ENCODE measurements at places on chromosomes 4 and X.
A peak's percentile ranks its signal among the peaks of the same experiment; 100 is the strongest.

- H3K27ac ChIP-seq: no peak overlapping the region
- H3K27me3 ChIP-seq: peaks cover 3% of the 10 kb centered on the region
- H3K4me1 ChIP-seq: no peaks in the 10 kb centered on the region
- H3K4me3 ChIP-seq: no peak overlapping the region
- DNase-seq: no peak
- H3K36me3 ChIP-seq: no peaks in the 10 kb centered on the region
These were observed 3.2 kb downstream of the TDO2 start for GRCh38 chr4:155906554-155907247.

- DNase-seq: no peak
- H3K4me1 ChIP-seq: no peaks in the 10 kb centered on the region
- no peak overlapping the region for H3K27ac ChIP-seq
- H3K27me3 ChIP-seq: no peaks in the 10 kb centered on the region
- H3K4me3 ChIP-seq: no peak overlapping the region
These were observed 66.0 kb downstream of the PGRMC2 start for GRCh38 chr4:128221586-128221985.

- DNase-seq: no peak
- H3K4me3 ChIP-seq: no peak overlapping the region
- no peaks in the 10 kb centered on the region for H3K36me3 ChIP-seq
These were observed 126.1 kb downstream of the INPP4B start for GRCh38 chr4:142719854-142720541.

DNA sequence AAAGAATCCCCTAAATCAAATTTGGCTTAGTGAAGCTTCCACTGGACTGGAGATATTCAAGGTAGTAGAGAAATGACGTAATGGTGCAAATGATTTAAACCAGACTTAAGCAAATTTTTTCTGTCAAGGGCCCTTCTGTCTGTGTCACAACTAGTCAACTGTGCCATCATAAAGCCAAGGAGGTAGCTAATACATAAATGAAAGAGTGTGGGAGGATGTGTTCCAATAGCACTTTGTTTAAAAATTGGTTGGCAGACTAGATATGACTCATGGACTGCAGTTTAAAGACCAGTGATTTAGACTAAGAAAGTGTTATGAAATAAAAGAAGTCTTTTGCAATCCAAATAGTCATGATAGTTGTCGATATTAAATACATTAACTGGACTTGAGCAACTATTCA lies 24.3 kb upstream of the TEX13C start:
- no peak for DNase-seq
- H3K36me3 ChIP-seq: no peaks in the 10 kb centered on the region
- no peak overlapping the region for H3K27ac ChIP-seq
- no peak overlapping the region for H3K4me3 ChIP-seq
- no peaks in the 10 kb centered on the region for H3K27me3 ChIP-seq

- H3K4me3 ChIP-seq: no peak overlapping the region
- H3K36me3 ChIP-seq: no peaks in the 10 kb centered on the region
- H3K27me3 ChIP-seq: peaks cover 5% of the 10 kb centered on the region
- DNase-seq: no peak
- H3K4me1 ChIP-seq: peaks cover 1% of the 10 kb centered on the region
These were observed 38.1 kb downstream of the FGFRL1 start for GRCh38 chr4:1049591-1049905.

DNA sequence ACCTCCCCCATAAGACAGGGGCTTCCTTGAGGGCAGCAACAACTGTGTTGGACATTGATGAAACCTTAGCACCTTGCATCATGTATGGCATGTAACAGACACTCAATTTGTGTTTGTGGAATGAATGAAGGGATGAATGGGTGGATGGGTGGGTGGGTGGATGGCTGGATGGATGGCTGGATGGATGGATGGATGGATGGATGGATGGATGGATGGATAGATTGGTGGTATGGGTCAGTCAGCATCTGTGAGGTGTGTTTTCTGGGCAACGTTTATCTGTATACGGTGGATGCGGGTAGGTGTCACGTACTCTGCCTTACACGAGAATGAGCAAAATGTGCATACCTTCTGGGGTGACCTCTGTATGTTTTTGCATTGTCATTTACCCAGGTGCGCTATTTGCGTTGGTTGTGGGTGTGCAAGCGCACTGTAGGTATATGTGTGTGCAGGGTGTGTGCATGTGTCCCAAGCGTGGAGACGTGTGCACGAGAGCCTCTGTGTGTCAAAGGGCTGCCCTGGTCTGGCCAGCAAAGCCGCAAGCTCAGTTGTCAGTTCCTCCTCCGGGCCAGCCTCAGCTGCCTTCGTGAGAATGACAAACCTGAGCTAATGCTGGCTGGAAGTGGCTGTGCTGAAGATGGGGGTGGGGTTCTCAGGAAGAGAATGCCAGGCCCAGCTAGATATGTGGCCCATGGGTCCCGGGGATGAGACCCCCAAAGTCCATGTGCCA lies 26.5 kb downstream of the ELF4 start:
- H3K36me3 ChIP-seq: peaks cover 7% of the 10 kb centered on the region
- peak overlapping the region; percentile 92 for H3K4me3 ChIP-seq
- DNase-seq: peak; percentile 46
- peaks cover 13% of the 10 kb centered on the region for H3K27me3 ChIP-seq

DNA sequence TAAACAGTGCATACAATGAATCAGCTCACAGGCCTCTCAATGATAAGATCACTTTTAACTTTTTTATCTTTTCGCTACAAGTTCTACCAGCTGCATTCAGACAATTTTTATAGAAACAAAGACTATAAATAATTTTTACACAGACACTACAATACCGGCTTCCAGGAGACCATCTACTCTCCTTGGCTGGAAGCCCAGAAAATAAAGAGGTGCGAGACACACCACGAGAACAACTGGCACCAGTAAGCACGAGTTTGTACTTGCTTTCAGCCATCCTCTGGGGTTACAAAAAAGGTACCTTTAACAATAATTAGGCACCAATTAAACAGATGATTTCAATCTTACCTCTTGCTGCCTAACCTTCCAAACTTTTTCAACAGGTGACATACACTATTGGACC lies 11.2 kb upstream of the PRDX4 start:
- H3K27ac ChIP-seq: no peak overlapping the region
- H3K36me3 ChIP-seq: no peaks in the 10 kb centered on the region
- no peak for DNase-seq
- no peaks in the 10 kb centered on the region for H3K27me3 ChIP-seq

- H3K4me3 ChIP-seq: no peak overlapping the region
- no peaks in the 10 kb centered on the region for H3K4me1 ChIP-seq
- no peak for DNase-seq
- no peak overlapping the region for H3K27ac ChIP-seq
These were observed 177.8 kb upstream of the ATP6AP2 start for GRCh38 chrX:40402831-40403533.

GRCh38 chrX:128634754-128635153 lies 582.6 kb upstream of the ACTRT1 start:
- DNase-seq: no peak
- H3K36me3 ChIP-seq: no peaks in the 10 kb centered on the region
- no peak overlapping the region for H3K4me3 ChIP-seq

DNA sequence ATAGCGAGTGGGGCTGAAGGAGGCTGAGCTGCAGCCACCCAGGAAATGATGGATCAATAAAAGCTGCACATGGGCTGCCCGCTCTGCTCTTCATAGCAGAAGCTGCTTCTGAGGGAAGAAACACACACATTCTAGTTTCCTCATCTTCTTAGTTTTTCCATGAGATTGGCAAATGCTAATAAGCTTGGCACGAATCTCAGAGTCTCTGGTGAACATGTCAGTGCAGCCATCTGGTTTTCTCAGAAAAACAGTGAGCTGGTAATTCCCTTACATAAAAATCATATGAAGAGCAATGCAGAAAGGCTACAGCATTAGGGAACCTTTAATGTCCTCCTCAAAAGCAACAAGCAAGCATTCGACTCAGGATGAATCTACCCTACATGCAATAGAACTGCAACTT lies 69.9 kb downstream of the GATB start:
- no peak overlapping the region for H3K4me3 ChIP-seq
- no peaks in the 10 kb centered on the region for H3K4me1 ChIP-seq
- H3K27ac ChIP-seq: no peak overlapping the region
- H3K36me3 ChIP-seq: peaks cover 6% of the 10 kb centered on the region
- no peak for DNase-seq

GRCh38 chr4:76963131-76963750 lies 13.7 kb downstream of the SEPTIN11 start:
- peaks cover 4% of the 10 kb centered on the region for H3K27me3 ChIP-seq
- peaks cover 10% of the 10 kb centered on the region for H3K36me3 ChIP-seq
- H3K4me3 ChIP-seq: no peak overlapping the region

DNA sequence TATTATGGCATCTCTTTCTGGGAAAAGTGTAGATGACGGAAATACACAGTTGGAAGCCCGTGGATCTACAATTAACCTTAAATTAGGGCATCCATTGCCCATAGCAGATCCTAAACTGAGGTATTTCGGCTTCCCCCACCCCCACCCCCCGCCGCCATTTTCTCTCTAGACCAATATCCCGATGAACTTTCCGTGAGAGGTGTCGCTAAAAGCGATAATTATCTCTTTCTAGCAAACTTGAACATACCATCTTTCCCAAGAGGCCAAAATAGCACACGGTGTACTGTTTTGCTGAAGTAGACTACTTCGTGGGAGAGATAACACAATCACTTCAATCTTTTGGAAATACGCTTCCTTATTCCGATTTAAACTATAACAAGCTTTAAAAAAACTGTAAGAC lies 554 bp downstream of the KLHL15 start:
- peaks cover 29% of the 10 kb centered on the region for H3K4me1 ChIP-seq
- no peak for DNase-seq
- no peaks in the 10 kb centered on the region for H3K36me3 ChIP-seq
- H3K4me3 ChIP-seq: peak overlapping the region; percentile 86

DNA sequence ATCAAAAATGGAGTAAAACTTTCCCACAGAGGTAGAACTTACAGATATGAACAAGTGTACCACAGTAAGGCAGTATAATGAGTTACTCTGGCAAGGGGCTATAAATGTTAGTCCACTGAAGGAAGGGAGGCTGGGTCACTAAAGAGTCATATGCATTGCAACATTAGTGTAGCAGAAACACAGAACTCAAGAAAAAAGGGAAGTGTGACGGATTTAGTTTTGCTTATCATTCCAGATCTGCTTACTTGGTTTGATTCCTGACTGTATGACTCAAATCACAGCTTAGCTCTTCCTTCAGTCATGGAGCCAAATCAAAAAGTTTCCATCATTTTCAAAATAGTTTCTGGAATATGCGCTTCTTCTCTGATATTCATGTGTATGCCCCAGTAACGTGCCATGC lies 148.7 kb downstream of the FSTL5 start:
- no peak for DNase-seq
- no peaks in the 10 kb centered on the region for H3K36me3 ChIP-seq
- no peaks in the 10 kb centered on the region for H3K4me1 ChIP-seq
- H3K4me3 ChIP-seq: no peak overlapping the region

DNA sequence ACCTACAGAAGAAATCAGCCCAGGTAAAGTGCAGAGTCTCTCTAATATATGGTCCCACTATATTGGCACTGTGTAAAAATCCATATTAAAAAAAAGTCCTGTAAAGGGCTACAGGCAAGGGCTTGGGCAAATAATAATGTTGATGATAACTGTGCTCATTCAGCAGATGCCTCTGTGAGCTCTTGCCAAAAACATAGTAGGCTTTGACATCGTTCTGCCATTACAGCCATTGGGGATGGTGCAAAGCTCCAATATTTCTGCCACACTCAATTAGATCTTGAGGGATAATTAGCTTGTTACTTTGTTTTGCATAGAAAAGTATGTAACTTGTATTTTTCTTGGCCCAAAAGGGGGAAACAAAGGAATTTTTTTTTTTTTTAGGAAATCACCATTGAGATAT lies 645.5 kb upstream of the FAM241A start:
- H3K27ac ChIP-seq: no peak overlapping the region
- no peak for DNase-seq
- no peaks in the 10 kb centered on the region for H3K27me3 ChIP-seq
- no peaks in the 10 kb centered on the region for H3K36me3 ChIP-seq

- peaks cover 66% of the 10 kb centered on the region for H3K4me1 ChIP-seq
- H3K36me3 ChIP-seq: no peaks in the 10 kb centered on the region
- H3K27ac ChIP-seq: no peak overlapping the region
- DNase-seq: no peak
These were observed 12.0 kb downstream of the BCOR start for GRCh38 chrX:40085714-40086113.

DNA sequence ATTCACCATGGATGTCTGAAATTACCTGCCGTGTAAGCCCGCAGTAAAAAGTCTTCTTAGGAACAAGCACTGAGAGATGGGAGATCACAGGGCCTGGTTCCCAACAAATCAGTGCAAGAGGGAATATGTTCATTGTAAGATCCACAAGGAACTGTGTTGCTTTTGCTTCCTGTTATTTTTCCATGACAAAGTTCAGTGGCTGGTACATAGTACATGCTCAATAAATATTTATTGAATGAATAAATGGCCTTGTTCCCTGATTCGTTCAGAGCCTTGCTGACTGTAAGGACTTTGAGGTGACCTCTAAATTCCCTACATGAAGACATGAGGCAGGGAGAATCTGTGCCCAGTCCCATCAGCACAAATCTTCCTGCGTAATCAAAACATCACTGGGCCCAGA lies 7.4 kb downstream of the TMEM31 start:
- H3K4me1 ChIP-seq: no peaks in the 10 kb centered on the region
- no peak for DNase-seq
- no peaks in the 10 kb centered on the region for H3K36me3 ChIP-seq
- no peak overlapping the region for H3K27ac ChIP-seq
- no peak overlapping the region for H3K4me3 ChIP-seq
- no peaks in the 10 kb centered on the region for H3K27me3 ChIP-seq

GRCh38 chr4:186587416-186588018 lies 32.1 kb upstream of the MTNR1A start:
- no peaks in the 10 kb centered on the region for H3K27me3 ChIP-seq
- no peaks in the 10 kb centered on the region for H3K4me1 ChIP-seq
- H3K27ac ChIP-seq: no peak overlapping the region

- H3K27me3 ChIP-seq: no peaks in the 10 kb centered on the region
- H3K36me3 ChIP-seq: no peaks in the 10 kb centered on the region
- no peak for DNase-seq
- H3K4me3 ChIP-seq: no peak overlapping the region
- no peak overlapping the region for H3K27ac ChIP-seq
These were observed 221.9 kb downstream of the PDGFC start for GRCh38 chr4:156749426-156750403.

GRCh38 chrX:68830419-68831404 lies 1.9 kb downstream of the EFNB1 start:
- DNase-seq: no peak
- H3K4me1 ChIP-seq: peaks cover 30% of the 10 kb centered on the region
- no peak overlapping the region for H3K27ac ChIP-seq
- no peaks in the 10 kb centered on the region for H3K36me3 ChIP-seq

- H3K4me3 ChIP-seq: no peak overlapping the region
- no peaks in the 10 kb centered on the region for H3K36me3 ChIP-seq
- DNase-seq: no peak
- H3K27ac ChIP-seq: no peak overlapping the region
- no peaks in the 10 kb centered on the region for H3K27me3 ChIP-seq
These were observed 18.5 kb downstream of the APLN start for GRCh38 chrX:129636175-129636681.

GRCh38 chr4:30950737-30951136 lies 230.6 kb downstream of the PCDH7 start:
- H3K36me3 ChIP-seq: no peaks in the 10 kb centered on the region
- H3K27me3 ChIP-seq: peaks cover 2% of the 10 kb centered on the region
- H3K27ac ChIP-seq: no peak overlapping the region
- DNase-seq: no peak
- H3K4me1 ChIP-seq: no peaks in the 10 kb centered on the region
- H3K4me3 ChIP-seq: no peak overlapping the region

Measured in immature natural killer cell (primary cell).